Activated effector memory CD4-positive, alpha-beta T cell treated with Interleukin-2 at 50 U/mL for 16 hours (primary cell): ENCODE measurements at places on chromosomes 13 and 19.

DNA sequence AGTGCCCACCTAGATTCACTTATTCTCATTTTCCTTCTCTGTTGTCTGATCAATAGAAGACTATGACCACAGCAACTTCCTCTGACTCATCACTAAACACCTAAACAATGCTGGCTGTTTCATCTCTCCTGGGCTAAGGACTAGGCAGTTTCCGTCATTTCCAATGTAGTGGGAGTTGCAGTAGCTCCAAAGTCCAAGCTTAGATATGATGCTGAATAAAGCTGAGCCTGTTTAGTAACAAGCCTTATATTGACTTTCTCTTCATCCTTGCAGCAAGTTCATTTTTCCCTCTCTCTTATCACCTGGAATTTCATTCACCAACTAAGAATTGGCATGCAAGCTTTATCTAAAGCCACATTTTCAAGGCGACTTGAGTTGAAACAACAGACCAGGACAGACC, 53.5 kb upstream of the PCDH9 start:
- no peak for DNase-seq

DNA sequence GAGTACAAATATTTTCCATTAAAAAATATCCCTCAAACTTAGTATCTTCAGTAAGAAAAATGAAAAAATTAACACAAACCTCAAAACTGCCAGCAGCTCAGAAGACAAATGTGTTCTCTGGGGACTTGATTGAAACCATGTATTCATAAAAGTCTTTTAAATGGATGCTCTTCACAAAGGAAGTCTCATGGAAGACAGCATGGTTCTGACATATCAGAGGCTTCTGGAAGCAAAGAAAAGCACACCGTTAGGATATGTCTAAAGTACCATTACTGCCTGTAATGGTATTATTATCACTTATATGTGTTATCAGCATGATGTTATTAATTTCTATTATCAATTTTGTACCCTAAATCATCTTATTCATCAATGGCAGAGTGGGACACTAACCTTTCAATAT, 302.8 kb downstream of the ENOX1 start:
- no peak for DNase-seq

DNA sequence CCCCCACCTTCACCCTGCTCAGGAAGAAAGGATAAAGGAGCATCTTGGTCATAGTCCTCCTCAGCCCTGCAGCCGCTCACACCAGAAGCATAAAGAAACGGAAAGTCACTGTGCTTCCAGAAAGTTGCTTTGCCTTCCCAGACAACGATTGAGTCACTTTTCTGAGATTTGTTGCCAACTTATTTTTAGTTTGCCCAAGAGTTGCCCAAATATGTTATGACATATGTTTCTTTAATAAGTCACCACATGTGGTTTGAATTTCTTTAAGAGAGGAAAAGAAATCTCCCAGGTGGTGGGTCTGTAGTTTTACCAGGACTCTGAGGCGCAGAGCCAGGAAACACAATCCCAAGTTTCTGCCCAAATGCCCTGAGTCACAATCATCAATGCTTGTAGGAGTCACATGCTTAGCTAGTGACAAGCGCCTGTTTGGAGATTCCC, 63.4 kb upstream of the LRCH1 start:
- DNase-seq: no peak

GRCh38 chr19:1942078-1942933, 1.3 kb downstream of the CSNK1G2 start:
- peak; percentile 73 for DNase-seq

DNA sequence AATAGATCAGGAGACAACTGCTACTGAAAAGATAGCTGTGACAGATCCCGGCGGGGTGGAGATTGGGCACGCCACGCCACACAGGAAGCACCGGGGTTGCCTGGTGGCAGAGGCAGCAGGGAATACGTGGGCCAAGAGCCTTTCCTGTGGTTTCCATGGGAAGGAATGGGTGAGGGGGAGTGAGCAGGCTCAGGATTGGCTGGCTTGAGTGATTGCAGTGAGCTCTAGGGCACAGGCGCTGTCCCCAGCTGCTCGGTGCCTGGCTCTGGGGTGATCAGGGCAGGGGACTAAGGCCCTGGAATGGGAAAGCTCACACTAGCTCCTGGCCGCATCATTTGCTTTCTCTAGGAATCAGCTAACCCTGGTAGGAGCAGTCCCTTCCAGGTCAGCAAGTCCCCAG, 166.1 kb downstream of the USP12 start:
- DNase-seq: no peak

GRCh38 chr19:35506011-35506410, 7.4 kb downstream of the DMKN start:
- no peak for DNase-seq

GRCh38 chr19:29717051-29717450, 2.0 kb upstream of the C19orf12 start:
- DNase-seq: no peak
